ENCODE measurements at places on chromosomes 7 and 10.
A peak's percentile ranks its signal among the peaks of the same experiment; 100 is the strongest.

DNA sequence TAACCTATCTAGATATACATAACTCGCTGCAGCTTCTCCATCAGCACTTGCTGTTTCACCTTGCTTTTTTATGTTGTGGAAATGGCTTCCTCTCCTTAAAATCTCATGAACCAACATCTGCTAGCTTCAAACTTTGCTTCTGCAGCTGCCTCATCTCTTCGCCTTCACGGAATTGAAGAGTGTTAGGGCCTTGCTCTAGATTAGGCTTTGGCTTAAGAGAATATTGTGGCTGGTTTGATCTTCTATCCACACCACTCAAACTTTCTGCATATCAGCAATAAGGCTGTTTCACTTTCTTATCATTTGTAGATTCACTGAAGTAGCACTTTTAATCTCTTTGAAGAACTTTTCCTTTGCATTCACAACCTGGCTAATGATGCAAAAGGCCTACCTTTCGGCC lies 49.2 kb upstream of the AGR3 start:
- ATAC-seq, result no peak

- no peak for ATAC-seq
Measured at GRCh38 chr10:96370584-96371157, 11.9 kb upstream of the OPALIN start.

DNA sequence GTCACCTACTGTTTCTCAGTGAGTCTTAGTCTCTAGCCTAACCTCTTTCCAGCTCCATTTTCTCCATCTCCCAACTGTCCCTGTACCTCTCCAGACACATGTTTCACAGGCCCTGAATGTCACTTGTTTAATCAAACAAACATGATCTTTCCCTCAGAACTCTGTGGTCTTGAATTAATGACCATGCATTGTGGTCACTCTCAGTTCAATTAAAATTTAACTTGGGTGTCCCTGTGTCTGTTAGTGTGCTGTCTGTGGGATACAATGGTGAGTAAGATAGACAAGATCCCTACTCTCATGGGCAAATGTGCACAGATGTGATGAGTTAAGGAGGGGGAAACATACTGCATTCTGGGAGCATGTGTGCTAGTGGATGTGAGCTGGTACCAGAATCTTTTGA lies 65.0 kb downstream of the RBM33 start:
- no peak for ATAC-seq

DNA sequence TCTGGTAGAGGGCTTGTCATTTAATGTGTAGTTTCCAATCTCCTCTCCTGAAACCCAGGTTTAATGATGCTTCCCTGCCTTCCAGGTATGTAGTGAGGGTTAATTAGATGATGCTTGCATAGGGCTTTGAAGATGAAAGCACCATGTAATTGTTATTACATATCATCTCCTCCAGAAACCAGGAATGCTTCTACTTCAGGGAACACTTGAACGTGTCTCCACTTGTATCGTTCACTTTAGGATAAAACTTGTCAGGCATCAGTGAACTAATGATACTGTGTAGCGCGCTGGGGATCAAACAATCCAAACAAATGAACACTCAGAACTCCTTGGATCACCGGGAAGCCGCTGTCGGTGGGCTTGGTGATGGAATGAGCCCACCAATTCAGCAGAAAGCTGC lies 260.9 kb upstream of the FZD8 start:
- no peak for ATAC-seq

DNA sequence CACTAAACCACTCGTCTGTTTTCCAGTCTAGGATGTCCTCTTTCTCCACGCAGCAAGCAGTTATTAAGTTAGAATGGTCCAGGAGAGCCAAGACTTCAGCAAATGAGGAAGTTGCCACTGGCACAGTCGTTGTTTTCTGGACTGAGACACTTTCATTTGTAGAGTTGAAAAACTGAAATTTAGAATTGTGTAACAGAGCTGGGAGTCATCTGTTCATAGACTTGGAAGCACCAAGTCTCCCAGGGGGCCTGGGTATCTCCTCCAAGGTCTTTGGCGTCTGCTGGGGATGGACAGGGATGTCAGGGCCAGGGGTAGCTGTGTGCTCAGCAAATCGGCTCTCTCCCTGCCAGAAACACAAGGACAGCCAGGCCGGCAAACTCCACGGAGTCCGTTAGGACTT lies 208.4 kb downstream of the FANK1 start:
- peak; percentile 39 for ATAC-seq

DNA sequence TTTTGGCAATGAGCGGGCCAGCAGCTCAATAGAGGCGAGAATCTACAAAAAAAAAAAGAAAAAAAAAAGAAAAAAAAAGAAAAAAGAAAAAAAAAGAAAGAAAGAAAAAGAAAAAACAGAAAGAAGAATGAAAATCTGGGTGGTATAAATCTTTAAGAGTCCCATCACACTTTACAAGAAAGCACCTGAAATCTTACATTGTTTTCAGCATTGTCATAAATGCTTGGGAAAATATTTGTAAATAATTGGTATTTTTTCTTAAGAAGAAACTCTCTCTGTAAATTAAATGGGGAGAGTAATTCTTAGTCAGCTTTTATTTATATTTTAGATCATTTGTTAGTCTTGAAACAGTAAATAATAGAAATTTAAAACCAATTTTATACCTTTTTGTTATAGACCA lies 38.2 kb downstream of the NDUFB2 start:
- ATAC-seq, result no peak

DNA sequence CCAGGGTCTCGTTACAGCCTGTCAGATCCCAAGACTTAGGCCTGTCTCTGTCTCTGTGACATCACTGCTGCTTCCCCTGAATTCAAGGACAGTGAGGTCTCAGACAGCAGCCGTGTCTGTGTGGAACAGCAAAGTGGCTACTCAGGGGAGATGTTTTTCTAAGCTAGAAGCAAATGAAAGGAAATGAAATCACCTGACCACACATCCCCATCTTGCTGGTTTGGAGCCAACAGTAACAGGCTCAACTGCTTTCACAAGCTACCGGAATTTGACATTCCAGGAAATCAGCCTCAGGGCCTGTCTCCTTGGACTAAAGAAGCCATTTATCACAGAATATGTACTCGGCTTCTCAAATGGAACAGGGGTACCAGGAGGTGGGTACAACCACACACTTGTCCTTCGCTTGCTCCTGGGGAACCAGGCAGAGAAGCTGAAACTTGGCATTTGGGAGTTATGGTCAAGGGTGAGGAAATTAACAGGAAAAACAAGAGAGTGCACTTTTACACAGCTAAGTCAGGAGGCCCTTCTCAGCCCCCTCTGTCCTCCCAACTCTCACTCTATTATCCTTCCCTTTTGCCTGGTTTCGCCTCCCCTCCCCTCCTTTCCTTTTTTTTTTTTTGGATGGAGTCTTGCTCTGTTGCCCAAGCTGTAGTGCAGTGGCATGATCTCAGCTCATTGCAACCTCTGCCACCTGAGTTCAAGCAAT lies 73.2 kb downstream of the SPDYE5 start:
- ATAC-seq, result peak; percentile 53

GRCh38 chr10:126738001-126738400 lies 67.5 kb upstream of the C10orf90 start:
- ATAC-seq, result no peak

DNA sequence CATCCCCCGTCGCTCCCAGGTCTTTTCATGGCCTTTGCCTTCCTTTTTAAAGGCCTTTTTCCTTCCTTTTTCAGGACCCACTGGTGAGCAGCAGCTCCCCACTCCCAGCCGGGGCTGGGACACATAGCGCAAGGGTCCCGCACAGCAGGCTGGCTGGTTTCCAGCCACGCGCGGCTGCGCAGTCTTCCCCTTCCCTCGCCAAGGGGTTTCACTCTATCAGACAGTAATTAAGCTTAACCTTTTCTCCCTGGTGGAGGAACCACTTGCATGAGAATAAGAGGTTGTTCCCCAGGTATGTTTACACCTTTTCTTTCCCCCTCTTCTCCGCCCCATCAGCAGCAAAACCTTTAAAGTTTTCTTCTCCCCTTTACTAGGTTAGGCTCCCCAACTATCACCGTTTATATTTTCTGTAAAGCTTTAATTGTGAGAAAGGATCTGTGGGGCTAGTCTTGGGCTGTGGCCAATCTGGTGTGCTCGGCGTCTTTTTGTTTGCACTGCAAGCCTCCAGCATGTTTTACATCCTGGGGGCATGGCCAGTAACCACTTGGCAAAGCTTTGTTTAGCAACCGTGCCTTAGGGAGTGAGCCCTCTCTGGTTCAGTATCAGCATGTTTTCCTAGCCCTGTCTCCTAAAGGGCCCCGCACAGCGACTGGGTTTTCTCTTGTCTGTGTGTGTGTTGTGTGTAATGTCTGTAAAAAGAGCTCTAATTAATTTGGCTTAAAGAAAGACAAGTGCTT lies 219.6 kb downstream of the PHF14 start:
- peak; percentile 39 for ATAC-seq

GRCh38 chr7:140876519-140877248 lies 48.0 kb downstream of the BRAF start:
- no peak for ATAC-seq

DNA sequence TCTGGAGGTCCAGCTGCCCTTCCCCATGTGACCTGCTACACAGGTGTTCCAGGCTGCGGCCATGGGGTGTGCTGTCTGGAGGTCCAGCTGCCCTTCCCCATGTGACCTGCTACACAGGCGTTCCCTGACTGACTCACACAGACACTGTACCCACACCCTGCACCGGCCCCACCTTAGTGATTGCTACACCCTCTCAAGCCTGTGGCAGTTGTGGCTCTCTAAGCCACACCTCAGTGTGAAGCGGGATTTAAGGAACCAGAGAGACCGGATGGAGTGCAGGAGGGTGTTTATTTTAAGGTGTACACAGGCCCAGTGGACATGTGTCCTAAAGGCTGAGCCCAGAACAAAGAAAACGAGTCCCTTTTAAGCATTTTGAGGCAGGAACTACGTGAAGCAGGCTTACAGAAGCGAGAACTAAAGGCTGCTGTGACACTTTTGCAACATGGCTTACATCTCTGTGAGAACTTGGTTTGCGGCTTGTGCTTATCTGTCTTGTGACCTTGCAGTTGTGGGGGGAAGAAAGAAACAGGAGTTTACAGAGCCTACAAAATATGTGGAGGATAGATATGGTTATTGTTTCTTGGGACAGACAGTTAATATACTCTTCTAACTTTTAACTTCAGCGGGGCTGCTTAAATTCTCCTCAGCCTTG lies 326.4 kb downstream of the PAXIP1 start:
- no peak for ATAC-seq

GRCh38 chr10:46286991-46287693 lies at the start of gene ANTXRL:
Gene ANTXRL, plus strand, starts transcription at chr10:46286997. Its CDS starts 266 bp downstream, at chr10:46287263.
- no peak for ATAC-seq

DNA sequence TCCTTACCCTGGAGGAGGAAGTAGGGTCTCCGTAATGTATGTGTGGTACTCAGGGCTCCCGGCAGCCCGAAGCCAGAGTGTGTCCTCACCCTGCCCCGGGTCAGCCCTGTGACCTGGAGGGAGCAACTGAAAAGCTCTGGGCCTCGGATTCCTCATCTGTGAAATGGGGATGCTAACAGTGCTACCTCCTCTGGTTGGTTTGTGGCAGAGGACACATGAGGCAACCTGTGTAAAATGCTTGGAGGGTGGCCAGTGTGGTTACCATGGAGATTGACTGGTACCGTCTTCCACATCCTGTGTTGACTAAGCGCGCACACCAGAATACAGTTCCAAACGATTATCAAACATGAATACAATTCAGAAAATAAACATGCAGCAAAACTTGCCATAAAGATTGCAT lies 163.8 kb upstream of the KLF6 start:
- ATAC-seq, result no peak

DNA sequence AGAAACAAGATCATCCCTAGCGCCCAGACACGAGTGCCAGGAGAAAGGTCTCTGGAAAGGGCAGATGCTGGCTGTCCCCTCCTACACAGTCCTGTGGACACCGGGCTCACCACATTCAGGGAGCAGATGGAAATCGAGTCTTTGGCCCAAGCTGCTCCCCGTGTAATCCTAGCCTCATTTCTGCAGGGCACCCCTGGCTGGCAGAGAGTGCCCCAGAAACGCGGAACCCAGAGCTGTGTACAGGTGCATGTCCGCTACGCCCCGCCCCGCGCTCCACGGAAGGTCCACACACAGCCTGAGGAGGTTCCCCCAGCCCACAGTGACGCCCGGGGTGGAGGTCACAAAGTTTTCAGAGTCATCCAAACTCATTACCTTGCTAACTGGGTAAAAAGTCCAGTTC lies 202.8 kb downstream of the MAD1L1 start:
- no peak for ATAC-seq

DNA sequence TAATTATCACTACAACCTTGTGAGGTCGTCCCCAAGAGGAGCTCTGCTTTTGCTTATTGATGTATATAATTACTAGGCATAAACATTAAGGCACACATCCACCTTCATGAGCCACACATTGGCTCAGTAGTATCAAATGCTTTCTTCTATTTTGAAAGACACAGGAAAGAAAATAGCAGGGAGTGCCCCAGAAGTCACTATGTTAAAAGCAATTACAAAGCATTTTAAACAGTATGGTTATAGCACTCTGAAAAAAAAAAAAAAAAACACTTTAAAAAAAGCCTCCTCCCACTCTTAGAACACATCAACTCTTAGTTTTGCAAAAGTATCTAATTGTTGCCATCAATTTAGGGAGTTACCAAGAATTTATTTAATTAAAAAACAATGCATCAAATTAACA lies 474.2 kb downstream of the PARD3 start:
- ATAC-seq, result no peak

- peak; percentile 44 for ATAC-seq
Measured at GRCh38 chr10:70462349-70462984, 16.1 kb upstream of the PALD1 start.

- no peak for ATAC-seq
Measured at GRCh38 chr10:46518028-46518725, 38.3 kb downstream of the GPRIN2 start.

DNA sequence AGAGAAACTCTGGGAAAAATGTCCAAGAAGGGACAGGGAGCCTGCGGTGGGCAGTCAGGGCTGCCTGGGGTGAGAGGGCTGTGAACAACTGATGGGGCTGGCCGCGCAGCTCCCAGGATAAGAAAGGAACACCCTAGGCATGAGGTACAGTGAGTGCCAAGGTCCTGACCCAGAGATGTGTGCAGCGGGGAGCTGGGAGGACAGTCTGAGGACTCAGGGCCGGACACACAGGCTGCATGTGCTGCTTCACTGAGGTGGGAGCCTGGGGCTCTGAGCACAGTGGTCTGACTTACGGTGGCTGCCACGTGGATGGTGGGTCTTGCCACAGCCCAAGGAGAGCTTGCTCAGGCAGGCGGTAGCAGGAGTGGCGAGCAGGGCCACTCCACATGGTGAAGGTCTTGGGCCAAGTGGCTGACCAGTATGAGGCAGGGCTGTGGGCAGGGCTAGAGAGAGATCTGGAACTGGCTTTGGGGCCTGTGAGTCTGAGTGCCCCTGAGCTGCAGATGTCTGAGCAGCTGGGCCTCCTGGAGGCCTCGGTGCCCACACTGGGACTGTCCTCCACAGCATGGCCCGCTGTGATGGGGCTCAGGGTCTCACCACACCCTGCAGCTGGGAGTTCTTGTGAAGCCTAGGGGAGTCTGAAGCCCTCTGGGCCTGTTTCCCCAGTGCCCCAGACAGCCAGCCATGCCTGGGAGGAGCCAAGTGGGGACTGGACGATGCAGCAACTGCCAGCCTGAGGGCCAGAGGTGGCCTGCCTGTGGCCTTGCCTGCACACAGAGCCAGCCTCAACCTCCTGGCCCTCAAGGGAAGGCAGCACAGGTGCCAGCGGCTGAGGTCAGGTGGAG lies 60.3 kb downstream of the RASGEF1A start:
- no peak for ATAC-seq

GRCh38 chr10:91117505-91117904 lies 103.0 kb upstream of the PCGF5 start:
- no peak for ATAC-seq
